Umbilical cord (tissue), 2 donors: ENCODE measurements at places on chromosomes 1 and 21.

DNA sequence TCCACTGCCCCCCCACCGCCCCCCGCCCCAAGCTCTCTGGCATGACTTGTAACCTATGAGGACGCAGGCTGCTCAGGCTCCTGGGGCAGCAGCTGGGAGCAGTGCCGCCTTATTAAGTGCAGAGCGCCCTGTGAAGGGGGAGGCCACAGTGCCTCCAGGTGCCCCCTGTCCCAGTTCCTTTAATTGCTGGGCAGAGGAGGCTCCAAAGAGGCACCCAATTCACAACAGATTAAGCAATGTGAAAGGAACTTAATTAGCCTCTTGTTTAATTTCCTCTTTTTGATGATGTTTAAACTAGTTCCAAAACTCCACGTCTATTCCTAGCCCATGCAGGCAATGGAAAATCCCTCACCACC, 3.0 kb downstream of the RXFP4 start:
- DNase-seq = no peak

- DNase-seq = no peak
Observed at GRCh38 chr1:54972436-54972835, 8.0 kb upstream of the TMEM61 start.

DNA sequence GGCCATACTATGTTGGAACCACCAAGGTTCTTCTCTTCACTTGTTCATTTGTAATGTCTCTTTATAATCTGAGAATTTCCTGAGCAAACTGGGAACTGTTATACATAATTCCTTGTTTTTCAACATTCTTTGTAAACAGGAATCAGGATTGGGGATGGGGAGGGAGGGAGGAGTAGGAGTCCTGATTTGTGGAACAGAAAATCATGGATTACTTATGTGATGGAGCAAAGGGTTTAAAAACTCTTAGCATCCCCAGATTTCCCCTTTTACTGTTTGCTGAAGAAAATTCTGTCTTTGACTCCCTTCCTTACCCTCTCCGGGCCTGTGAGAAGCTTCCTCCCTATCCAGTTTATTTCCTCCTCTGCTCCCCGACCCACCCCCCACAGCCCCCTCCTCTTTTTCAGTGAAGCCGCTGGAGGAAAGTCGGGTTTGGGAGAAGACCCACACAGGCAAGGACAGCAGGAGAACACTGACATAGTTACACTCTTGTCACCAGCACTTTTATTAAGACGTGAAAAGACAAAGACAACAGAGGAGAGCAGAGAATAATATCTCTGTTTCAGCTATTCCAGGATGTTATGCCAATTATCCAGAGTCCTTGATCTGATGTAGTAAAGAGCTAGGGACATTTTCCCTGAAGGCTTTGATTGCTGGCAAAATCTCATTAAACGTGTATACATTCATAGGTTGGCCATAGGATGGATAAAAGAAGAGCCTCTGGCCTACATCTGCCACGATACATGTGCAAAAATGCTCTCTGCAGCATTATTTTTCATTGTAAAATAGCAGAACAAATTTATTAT, 4.6 kb upstream of the NBPF1 start:
- no peak for DNase-seq

- DNase-seq = peak; percentile 71
Observed at GRCh38 chr1:193335806-193336428, 149.5 kb upstream of the B3GALT2 start.

DNA sequence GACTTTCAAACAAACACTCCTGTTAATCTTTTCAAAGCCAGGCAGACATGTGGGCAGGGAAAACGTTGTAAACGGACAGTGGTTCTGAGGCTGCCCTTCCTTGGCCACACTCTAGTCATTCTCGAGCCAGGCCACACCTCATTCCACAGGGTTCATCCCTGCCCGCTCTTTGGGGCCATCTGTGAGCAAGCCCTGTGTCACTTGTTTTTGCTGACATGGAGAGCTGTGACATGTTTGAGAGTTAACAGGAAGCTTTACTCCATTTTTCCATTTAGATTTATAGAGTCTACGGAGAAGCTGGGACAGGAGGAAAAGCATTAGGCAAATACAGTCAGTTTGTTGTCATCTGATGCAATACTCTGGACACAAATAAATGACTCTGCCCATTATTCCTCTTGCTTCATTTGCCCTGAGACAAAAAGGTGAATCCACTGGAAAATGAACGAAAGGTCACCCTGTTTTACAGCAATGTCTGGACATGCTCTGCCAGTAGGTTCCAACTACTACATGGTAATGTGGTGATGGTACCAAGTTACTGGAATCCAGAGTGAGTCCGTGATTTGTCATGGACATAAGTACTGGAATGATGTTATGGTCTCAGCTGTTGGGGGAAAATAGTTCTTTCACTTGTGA, 126.9 kb downstream of the CLIC6 start:
- DNase-seq = no peak
